RKO (cell line): ENCODE measurements at places on chromosomes 16 and 17.

DNA sequence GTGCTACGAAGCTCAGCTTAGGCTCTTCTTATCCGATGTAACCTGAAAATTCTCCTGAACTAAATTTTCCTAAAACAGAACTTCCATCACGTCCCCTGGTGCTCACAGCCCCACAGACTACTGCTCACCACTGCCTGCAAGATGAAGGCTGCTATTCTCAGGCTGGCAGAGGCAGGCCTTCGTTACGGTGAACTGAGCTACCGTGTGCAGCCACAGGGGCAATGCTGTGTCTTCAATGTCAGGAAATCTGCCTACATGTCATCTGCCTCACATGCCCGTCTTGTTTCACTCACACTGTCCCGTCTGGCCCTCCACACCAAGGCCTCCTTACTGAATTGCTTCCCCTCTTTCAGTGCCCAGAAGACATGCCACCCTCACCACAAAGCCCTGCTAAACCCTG, 15.9 kb downstream of the EMC8 start:
- no peak for DNase-seq

GRCh38 chr16:87818533-87819161, 50.7 kb downstream of the SLC7A5 start:
- DNase-seq: no peak

- no peak for DNase-seq
These were observed 6.5 kb downstream of the P2RX5 start for GRCh38 chr17:3689262-3690093.

- no peak for DNase-seq
These were observed 151.0 kb upstream of the CDC42EP4 start for GRCh38 chr17:73462823-73463222.

GRCh38 chr16:12406158-12406557, 397.5 kb downstream of the CPPED1 start:
- no peak for DNase-seq
